Aorta (tissue), 5 donors: ENCODE measurements at places on chromosomes 2 and 18. TPM values are rescaled to one million over a fixed set of nuclear protein-coding genes. Genes with fewer than 3 reads are reported as not detected.

DNA sequence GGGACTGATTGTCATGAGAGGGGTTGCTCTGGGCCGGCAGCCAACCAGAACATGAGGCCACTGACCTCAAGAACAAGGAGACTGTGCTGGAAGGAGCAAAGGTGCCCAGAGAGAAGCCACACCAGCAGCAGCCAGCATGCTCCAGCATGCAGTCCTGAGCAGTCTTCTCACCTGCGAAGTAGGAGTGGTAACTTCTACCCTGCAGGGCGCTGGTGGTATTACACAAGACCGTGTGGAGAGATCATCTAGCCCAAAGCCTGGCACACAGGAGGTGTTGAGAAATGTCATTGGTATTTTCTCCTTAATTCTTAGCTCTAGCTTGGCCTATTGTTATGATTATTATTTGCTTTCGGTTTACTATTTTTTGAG, 132.7 kb downstream of the TSN start:
- no peak for DNase-seq

- DNase-seq, result no peak
Observed at GRCh38 chr2:45274250-45274926, 265.1 kb upstream of the SIX2 start.

GRCh38 chr2:150063931-150064548, 423.4 kb downstream of the RND3 start:
- DNase-seq, result no peak

GRCh38 chr18:35306588-35307250, 16.7 kb upstream of the ZSCAN30 start:
- DNase-seq, result no peak

Gene TMEM200C
- 0.06 TPM for total RNA-seq
